ENCODE measurements at places on chromosomes 12 and 14. TPM values are rescaled to one million over a fixed set of nuclear protein-coding genes. Genes with fewer than 3 reads are reported as not detected.
A peak's percentile ranks its signal among the peaks of the same experiment; 100 is the strongest.

DNA sequence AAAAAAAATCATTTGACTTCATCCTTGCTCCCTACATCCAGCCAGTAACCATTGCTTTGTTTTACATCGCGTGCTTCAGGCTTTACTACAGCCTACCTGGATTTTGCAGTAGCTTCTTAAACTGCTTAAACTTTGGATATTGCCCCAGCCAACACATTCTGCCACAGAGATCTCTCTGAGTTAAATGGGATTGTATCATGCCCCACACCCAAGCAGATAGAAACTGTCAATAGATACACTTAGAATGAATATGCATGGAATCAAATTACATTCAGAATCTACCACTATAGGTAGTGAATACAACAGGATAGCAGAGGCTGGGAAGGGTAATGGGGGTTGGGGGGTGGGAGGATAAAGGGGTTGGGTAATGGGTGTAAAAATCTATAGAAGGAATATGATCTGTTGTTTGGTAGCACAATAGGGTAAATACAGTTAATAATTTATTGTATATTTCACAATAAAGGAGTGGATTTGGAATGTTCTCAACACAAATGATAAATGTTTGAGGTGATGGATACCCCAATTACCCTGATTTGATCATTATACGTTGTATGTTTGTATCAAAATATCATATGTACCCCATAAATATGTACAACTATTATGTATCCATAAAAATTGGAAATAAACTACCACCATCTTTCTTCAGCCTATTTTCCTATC lies 2.7 kb upstream of the MYRFL start:
- no peak for DNase-seq

DNA sequence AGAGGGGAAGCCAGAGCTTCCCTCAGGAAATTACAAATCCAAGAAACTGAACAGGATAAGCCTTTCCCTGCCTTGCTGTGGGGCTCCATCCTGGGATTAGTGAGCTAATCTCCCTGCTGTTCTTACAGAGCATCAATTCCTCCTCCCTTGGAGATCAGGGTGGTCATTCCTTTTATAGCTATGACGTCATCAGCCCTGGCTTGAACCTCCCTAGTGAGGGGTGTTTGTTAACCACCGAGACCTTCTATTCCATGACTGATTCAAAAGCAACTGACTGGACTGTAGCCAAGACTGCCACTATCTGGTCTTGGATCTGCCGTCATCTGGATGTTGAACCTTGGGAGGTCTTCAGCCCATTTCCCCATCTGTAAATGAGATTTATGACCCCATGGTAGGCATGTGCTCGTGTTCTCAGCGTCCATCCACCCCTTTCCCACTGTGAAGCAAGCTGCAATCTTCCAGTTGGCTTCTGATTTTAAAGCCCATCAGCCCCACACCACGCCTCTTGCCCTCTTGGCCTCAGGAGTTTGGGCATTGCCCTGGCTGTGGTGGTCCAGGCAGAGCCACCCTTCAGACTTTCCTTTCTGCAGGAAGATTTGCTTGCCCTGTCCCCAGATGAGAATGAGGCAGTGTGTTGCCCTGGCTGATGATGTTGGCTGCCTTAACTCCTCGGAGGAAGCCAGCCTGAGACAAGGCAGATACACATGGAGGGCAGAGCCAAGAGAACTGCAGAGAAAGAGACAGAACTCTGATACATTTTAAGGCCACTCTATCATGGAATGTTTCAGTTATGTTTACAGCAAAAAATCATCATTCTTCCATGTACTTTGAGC lies 59.6 kb upstream of the ACTN1 start:
- DNase-seq: no peak

GRCh38 chr14:23114669-23115038 lies 4.4 kb downstream of the CEBPE start:
- no peak for DNase-seq

Gene LGR5
- 3.1 TPM for total RNA-seq

- no peak for DNase-seq
These were observed 29.2 kb downstream of the ATF7 start for GRCh38 chr12:53596920-53597363.

Gene LRTM2
- total RNA-seq: 14.6 TPM

Gene OR4E2
- total RNA-seq: not detected

DNA sequence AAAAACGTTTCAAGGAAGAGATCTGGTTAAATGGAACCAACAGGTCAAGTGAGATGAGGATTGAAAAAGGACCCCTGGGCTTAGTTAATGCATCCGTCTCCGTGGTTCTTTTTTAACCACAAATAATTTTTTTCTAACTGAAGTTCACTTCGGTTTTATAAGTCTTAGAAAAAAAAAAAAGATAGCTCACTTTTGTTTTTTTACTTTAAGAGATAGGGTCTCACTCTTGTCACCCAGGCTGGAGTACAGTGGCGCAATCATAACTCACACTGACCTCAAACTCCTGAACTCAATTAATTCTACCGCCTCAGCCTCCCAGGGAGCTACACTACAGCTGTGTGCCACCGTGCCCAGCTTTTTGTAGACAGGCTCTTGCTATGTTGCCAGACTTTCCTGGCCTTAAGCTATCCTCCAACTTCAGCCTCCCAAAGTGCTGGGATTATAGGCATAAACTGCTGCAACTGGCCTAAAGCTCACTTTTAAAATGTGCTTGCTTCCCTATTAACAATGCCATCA lies 11.8 kb downstream of the HNRNPC start:
- no peak for DNase-seq

DNA sequence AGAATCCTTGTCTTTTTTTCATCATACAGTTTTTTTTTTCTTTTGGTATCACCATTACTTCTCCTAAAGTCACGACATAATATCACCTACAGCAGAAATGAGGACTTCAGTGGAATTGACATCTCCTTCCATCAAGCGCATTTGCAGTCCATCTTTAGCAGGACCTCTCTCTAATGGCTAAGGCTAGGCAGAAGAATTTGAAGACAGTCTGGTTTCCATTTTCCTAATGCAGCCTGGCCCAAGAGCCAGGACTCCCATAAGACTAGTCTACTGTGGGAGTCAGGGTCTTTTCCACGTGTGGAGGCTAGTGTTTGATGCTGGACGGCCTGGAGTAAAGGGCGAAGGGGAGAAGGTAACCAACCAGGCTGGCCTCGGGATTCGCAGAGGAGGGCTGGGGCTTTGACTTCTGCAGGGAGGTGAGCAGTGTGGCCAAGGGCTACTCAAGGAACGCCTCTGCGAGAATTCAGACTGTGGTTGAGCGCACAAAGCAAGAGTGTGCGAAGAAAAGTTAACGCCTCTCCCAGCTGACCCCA lies 769 bp upstream of the ZNF740 start:
- peak; percentile 42 for DNase-seq

Gene SIX6
- total RNA-seq: not detected

GRCh38 chr12:12128670-12129069 lies 57.9 kb downstream of the BCL2L14 start:
- no peak for DNase-seq

Gene LTBP2
- total RNA-seq: 1.2 TPM

GRCh38 chr14:76486251-76486743 lies 110.4 kb downstream of the ESRRB start:
- DNase-seq: no peak

Gene TAS2R43
- total RNA-seq: 1.5 TPM

DNA sequence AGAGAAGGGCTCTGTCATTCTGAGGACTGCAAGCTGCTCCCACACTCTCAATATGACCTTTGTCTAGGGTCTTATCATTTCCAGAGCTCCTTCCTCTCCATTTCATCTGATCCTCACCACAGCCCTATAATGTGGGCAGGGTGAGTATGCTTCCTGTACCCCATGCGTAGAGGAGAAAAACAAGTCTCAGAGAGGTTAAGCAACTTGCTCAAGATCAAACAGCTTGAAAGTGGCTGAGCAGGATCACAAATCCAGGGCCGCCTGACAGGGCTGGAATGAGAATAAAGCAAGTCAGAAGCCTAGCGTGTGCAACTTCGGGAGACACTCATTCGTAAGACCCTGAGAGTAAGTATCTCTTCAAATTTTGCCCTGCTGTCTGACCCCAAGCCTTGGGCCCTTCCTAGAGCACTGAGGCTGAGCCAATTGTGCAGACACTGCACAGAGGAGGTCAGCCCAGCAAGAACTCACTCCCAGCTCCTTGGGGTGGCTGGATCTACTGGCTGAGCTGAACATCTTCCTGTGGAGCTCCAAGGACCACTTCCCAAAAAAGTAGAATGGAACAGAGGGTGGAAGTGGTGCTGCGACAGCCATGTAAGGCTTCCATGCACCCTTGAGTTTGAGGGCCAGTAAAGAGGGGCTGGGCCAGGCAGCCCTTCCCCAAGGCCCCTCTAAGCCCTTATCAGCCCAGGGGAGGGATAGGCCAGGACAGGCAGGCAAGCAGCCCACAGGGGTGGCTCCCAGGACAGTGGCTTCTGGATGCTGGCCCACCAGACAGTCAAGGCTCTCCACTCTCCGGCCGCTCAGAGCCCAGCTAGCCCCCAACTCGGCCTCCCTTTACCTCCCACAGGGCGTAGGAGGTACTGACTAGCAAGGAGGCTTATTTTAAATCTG lies 10.5 kb downstream of the ZFP36L1 start:
- DNase-seq: peak; percentile 6

Gene RNU7-1
- not detected for total RNA-seq

DNA sequence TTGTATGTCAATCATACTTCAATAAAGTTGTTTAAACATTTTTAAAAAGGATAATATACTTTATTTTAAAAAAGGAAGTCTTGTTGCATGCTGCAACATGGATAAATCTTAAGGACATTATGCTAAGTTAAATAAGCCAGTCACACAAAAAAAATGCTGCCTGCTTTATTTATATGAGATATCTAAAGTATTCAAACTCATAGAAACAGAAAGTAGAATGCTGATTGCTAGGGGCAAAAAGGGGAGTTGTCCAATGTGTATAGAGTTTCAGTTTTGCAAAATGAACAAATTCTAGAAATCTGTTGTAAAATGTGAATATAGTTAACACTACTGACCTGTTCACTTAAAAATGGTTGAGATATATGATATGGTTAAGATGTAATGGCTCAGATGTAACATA lies 8.7 kb downstream of the KLRC4 start:
- no peak for DNase-seq

GRCh38 chr14:51521764-51522163 lies 129.9 kb upstream of the FRMD6 start:
- no peak for DNase-seq

- no peak for DNase-seq
These were observed 13.9 kb upstream of the PCED1B start for GRCh38 chr12:47065546-47065945.

DNA sequence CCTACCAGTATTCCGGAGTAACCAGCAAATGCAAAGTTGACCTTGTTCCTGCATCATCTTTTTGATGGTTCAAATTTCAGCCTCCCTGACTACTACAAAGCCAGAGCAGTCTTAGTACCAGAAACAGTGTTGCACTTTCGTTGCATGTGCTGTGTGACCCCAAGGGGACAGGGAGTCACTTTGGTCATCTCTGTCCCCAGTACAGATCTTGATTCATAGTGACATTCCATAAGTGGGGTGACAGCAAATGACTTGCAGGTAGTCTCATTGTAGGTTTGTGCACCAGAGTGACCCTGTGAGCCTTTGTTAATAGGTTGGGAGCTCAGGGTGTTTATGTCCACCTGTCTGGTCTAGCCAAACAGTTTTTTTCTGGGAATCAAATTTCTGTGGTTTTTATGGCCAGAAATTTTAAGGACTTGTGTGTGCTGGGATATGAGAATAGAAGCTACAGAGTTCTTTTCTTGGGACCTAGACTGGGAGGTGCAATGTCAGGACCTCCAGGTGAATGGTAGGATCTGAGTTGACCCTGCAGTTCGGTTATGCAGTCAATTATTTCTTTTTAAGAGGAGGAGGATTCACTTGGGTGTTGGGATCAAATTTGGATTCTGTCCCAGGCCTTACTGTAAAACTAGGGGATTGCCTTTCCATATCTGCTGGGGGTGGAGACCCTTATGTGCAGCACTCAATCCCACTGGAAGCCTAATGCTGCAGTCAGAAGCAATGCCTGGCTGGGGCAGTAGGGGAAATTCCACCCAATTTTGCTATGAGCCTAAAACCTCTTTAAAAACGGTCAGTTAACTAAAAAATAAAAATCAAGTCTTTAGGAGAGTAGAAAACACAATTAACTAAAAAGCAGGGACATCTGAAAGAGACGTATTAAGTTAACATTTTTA lies 10.1 kb downstream of the EIF5 start:
- DNase-seq: no peak

DNA sequence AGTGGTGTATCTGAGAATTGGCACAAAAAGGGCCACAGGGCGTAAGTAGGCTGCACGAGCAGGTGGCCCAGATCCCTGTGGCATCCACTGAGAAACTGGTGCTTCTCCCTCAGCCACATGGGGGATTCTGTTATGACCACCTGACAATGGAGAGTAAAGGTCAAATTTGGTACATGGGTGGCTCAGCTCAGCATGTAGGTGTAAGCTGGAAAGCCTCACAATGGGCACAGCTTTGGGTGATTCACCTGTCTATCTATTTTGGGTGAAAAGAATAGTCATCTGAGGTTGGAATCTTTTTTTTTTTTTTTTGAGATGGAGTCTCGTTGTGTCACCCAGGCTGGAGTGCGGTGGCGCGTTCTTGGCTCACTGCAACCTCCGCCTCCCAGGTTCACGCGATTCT lies 163.4 kb upstream of the TMEM260 start:
- DNase-seq: no peak

GRCh38 chr12:131094831-131095805 lies 141.4 kb downstream of the ADGRD1 start:
- DNase-seq: peak; percentile 15

DNA sequence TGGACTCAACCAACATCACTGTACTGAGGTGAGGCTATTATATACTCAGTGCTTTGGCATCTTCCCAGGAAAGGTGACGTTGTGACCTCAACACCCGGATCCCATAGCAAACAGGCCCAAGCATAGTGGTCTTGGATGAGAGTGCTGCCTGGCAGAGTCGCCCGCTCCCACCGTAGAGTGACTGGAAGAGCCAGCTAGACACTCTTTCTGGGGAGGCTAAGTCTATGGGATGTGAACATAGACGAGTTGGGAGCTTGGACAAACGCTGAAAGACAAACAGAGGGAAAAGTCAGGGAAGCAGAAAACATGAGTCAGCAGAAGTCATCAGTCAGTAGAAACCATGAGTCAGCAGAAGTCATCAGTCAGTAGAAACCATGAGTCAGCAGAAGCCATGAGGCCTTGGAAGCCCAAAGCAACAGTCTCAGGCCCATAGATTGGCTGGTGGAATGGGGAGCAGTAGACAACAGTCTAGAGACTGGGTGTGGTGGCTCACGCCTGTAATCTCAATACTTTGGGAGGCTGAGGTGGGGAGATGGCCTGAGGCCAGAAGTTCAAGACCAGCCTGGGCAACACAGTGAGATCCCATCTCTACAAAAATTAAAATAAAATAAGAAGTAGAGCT lies 66.4 kb upstream of the MAP1LC3B2 start:
- no peak for DNase-seq
